Hematopoietic multipotent progenitor cell treated with erythropoietin and hydrocortisone succinate and interleukin-3 and kit ligand, for 4 days (in vitro differentiated cells): ENCODE measurements at places on chromosomes 3 and 15.

- no peak for DNase-seq
These were observed 29.6 kb upstream of the ADAMTS7 start for GRCh38 chr15:78840661-78841375.

DNA sequence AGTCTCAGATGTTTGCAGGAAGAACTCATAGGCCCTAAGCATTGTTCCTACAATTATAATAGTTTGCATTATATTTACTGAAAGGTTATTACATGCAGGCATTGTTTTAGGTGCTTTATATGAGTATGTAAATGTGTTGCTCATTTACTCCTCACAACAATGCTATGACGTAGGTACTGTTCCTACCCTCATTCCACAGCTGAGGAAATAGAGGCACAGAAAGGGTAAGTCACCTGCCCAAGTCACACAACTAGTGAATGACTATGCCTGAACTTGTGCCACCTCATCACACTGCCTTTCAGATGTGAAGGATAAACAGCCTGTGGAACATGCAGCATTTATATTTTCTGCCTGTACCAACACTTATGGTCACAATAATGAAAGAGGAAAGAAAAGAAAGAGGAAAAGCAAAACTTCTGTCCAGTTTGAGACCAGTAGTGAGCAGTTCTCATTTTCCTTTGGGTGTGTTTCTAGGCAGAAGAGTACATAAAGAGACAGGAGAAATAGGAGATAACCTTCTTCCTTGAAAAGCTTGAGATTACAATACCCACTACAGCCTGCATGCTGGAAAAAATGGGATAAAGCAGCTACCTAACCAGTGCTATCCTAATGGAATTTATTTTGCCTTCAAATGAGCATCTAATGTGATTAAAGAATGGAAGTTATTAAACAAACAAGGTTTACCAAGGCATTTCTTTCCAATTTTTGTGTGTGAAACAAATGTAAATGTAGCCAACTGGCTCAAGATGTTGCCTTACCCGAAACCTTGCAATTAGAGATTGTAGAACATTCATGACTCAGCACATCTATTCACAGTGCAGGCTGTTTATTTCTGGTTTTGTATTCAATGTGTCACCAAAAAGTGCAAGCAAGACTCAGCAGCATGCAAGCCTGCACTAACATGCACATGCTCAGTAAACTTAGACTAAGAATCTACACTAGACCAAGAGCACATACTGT is 20.5 kb upstream of the ENTPD3 start:
- DNase-seq = peak; percentile 74

DNA sequence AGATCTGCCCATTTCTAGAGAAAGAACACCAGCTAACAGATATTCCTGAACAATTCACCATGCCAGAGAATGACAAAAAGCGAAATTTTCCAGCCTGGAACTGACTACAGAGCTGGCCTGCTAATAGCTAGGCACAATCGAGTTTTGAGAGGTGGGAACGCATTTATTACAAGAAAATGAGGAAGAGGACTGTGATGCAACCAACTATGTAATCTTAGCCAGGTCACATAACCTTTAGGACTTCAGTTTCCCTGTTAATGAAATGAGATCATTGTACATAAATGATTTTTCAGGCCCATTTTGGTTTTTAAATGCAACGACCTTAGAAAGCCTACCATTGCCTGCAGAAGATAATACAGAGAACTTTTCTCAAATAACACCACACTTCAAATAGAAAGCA is 72.1 kb upstream of the SETMAR start:
- DNase-seq = peak; percentile 25

GRCh38 chr3:192727032-192727847 is at the start of gene FGF12:
Gene FGF12 (minus strand): TSS chr3:192727541.
- DNase-seq = peak; percentile 2

DNA sequence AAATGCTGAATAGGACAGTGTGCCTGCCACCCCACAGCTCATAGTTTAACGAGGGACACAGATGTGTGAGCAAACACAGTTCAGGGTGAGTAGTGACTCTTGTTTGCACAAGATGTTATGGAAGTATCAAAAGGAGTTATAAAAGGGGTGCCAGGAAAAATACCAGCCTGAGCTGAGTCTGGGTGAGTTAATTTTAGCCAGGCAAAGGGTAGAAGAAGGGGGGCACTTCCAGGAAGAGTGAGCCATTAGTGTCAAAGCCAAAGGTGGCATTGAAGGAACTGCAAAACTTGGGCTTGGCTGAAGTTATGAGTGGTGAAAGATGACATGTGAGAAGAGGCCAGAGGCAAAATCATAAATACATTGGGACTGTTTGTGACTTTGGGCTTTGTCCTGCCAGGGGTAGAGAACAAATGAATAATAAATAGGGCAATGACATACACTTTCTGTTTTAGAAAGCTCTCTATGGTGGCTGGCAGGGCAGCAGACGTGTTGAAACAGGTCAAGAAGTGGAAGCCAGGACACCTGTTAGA is 1.9 kb upstream of the SPPL2A start:
- DNase-seq = no peak

GRCh38 chr15:60477164-60477563 is 1.8 kb downstream of the ICE2 start:
- DNase-seq = no peak

DNA sequence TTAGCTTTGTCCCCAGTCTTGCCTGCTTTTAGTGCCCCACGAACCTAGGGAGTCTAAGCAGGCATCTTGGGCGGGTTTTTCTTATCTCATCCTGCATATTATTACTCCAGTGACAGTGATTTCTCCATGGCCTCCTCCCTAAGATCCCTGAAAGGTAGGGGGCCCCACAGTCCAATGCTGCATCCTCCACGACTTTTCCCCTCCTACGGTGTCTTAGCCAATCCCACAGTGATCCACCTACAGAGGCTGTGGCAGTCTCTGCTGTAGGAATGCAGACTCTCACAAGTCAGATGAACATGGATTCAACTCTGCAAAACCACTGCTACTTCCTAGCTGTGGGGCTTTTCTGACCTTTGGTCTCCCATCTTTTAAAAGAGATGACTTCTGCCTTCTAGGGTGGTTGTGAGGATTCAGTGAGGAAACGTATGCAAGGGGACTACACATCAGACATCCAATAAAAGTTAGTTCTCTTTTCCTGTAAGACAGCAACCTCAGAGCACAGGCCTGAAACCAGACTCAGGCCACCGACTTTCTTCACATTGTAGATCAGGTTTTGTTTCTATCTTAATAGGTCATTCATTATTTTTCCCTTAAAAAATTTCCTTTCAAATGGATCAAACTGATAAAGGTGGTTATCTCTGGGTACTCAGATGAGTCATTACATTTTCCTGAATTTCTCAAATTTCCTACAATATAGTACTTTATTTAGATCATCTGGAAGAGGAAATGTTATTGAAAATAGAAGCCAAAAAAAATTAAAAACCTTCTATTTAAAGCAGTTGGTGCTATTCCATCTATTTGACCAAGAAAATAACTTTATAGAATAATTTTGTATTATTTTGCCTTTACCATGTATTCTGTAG is 23.2 kb downstream of the ILDR1 start:
- peak; percentile 55 for DNase-seq

DNA sequence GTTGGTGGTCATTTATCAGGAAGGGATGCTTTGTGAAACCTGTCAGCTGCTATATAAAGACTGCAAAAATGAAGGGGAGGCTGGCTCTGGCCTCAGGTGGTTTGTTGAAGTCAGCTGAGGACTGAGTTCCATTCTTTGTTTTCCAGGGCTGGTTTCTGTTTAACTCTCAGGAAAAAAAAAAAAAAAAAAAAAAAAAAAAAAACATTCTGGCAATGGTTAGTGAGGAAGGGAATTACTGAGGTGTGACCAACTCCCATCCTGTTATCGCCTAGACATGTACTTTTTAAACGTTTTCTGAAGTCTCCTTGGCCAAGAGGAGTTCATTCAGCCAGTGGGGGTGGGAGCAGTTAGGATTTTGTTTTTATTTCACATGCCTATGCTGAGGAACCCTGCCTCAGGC is 316.3 kb downstream of the OXSM start:
- no peak for DNase-seq

DNA sequence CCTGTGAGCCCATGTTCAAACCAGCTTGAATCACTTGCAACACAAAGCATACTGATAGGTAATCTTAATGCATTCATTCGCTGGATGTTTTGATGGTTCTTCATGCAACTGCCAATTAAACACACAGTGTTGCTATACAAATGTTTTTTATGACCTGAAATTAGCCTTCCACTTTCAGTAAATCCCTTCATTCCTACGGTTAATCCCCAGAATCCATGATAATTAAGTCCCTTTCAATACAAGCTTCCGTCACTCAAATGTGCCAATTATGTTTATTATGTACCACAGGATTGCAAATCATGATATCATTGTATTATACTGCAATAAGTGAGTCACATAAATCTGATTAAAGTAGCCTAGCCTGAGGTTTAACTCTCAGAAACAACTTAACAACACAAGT is 14.5 kb upstream of the LYZL4 start:
- no peak for DNase-seq

- no peak for DNase-seq
These were observed 184.8 kb downstream of the LSAMP start for GRCh38 chr3:116260491-116260890.

- DNase-seq = no peak
These were observed 50.9 kb downstream of the HCN4 start for GRCh38 chr15:73317651-73318462.

DNA sequence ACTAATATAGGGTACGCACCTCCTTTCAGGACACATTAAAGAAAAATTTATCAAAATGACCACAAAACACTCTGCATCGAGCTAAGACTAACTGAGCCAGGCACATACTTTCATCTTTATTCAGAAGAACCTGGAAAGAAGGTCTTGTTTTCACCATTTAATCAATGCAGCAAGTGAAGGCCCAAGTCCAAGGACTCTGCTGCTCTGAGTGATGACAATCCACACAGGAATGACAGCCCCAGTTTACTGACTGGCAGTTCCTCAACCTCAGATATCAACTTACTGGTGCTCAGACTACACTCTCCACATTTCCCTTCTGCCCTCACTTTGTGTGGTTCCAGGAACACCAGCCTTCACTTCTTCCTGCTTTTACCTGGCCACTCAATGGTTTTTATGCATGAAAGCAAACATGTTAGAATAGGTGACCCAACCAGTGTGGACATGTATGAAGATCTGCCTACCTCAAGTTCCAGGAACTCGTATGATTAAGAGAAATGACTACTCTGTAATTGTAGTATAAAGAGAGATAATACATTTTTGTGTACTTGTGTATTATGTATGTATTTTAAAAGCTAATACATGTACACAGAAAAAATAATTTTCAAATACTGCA is 29.1 kb upstream of the RASA2 start:
- DNase-seq = no peak

DNA sequence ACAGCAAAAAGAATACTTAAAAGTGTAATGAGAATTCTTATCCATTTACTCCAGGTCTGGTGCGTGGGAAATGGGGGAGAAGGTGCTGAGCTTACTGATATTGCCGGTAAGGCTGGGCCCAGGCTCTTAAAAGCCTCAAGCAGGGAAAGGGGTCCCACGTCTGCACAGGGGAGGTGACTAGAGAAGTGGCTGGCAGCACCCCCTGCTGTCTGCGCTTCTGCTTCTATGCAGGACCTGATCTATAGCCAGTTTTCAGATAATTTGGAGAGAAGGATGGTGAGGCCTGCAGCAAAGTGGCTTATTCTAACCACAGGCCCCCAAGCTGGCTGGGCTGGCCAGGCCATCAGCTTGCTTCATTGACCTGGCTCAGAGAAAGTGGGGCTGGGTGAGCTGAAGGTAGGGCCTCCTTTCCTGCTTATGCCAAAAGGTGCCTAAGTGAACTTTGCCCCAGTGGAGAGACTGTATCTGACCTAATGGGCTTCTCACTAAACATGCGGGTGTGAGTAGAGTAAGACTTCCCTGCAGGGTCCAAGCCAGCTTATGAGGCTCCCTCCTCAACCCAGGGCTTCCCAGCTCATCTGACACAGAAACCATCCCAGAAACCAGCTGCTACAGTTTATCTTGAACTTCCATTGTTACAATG is 30.9 kb upstream of the ATP1B3 start:
- peak; percentile 67 for DNase-seq

DNA sequence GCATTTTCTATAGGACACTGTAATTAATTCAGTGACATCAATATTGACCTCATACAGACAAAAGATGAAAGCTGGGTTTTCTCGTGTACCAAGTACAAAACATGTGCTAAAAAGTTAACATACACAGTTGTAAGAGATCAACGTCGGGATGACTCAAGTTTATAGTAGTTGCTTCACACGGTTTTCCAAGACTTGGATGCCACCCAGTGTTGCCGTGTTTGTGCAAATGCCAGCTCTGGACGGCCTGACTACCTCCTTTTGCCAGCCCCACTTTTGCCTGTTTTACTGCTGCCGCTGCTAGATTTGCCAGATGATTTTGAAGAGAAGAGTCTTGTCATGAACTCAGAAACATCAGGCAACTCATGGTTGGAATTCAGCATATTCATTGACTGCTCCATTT is 17.6 kb downstream of the EMC7 start:
- no peak for DNase-seq

DNA sequence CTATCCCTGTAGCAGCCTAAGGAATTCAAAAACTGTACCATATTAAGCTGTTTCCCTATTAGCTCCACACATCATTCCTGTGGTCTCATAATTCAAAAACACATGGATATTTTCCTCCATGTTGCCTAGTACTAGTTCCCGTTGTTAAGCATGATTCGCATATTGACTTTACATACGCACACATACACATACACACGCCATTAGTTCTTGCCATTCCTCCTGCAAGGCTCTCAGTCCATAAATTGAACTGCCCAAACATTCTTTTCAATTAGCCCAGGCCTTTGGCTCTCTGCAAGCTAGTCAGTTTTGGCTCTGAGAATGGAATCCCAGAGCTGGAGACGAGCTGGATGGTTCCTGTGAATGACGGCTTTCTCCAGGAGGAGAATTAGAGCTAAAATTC is 57.2 kb upstream of the RAD18 start:
- DNase-seq = no peak

GRCh38 chr3:146496251-146496650 is 26.9 kb upstream of the PLSCR2 start:
- no peak for DNase-seq

- no peak for DNase-seq
These were observed 163.4 kb upstream of the AGTR1 start for GRCh38 chr3:148534089-148534988.

DNA sequence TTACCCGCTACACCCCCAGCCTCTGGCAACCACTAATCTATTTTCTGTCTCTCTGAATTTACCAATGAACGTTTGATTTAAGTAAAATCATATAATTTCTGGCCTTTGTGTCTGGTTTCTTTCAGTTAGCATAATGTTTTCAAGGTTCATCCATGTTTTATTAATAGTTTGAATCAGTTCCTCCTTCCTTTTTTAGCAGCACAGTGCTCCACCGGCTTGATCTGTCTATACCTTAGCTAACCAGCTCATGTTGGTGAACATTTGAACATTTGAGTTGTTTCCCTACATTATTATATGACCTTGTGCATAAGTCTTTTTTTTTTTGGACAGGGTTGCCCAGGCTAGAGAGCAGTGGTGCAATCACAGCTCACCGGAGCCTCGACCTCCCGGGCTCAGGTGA is 33.3 kb downstream of the PDE8A start:
- DNase-seq = no peak

GRCh38 chr3:13285007-13285567 is 135.0 kb downstream of the NUP210 start:
- DNase-seq = no peak

- DNase-seq = no peak
These were observed 42.4 kb upstream of the RHO start for GRCh38 chr3:129485721-129486663.
